ELF-1 (cell line): ENCODE measurements at places on chromosomes 11 and 22.

GRCh38 chr11:133337951-133338418 lies 194.3 kb downstream of the OPCML start:
- DNase-seq, result peak; percentile 19

- DNase-seq, result no peak
These were observed 255.9 kb downstream of the INSC start for GRCh38 chr11:15370495-15371147.

- no peak for DNase-seq
These were observed 19.8 kb upstream of the ABCC8 start for GRCh38 chr11:17496406-17496805.

- DNase-seq, result peak; percentile 34
These were observed 87.2 kb downstream of the FAT3 start for GRCh38 chr11:92311616-92312449.

DNA sequence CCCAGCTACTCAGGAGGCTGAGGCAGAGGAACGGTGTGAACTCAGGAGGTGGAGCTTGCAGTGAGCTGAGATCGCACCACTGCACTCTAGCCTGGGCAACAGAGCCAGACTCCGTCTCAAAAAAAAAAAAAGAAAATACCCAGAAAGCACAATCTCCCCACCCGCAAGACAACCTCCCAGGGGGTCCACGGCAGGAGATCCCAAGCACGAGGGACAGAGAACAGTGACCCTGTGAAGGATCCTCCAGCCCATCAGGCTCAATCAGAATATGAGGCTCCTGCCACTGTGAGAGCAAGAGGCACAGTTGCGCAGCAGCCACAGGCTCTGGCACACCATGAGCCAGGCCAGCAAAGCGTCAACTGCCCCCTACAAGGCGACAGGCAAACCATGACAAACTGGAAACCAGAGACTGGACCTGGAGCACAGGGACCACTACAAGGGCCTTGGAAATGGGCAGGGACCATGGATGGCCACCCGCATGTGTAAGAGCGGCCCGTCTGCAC lies 164.8 kb upstream of the GRK3 start:
- no peak for DNase-seq

GRCh38 chr11:101797335-101797734 lies 117.5 kb upstream of the CEP126 start:
- no peak for DNase-seq

DNA sequence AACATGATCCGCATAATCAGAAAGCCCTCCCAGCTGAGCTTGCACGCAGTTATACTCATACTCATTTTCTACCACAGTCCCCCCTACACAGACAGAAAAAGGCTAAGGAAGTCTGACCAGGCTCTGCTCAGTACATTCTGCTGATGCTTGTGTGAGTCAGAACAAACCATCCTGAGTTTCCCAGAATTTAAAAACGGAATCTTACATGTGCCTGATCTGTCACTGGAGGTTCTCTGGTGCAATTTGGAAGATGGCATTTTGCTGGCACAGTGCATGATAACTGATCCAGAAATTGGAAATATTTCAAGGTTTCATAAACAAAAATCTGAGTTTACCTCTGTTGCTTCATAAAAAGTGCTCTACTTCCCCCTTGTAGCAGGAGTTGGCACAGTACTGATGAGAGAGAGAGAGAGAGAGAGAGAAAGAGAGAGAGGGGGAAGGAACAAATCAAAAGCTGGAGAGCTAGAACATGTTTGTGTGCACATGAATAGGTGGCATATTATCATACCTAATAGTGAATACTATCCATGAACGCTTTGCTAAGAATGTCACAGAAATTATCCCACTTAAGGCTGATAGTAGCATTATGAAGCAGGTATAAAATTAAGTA lies 1085.3 kb downstream of the DLG2 start:
- no peak for DNase-seq

DNA sequence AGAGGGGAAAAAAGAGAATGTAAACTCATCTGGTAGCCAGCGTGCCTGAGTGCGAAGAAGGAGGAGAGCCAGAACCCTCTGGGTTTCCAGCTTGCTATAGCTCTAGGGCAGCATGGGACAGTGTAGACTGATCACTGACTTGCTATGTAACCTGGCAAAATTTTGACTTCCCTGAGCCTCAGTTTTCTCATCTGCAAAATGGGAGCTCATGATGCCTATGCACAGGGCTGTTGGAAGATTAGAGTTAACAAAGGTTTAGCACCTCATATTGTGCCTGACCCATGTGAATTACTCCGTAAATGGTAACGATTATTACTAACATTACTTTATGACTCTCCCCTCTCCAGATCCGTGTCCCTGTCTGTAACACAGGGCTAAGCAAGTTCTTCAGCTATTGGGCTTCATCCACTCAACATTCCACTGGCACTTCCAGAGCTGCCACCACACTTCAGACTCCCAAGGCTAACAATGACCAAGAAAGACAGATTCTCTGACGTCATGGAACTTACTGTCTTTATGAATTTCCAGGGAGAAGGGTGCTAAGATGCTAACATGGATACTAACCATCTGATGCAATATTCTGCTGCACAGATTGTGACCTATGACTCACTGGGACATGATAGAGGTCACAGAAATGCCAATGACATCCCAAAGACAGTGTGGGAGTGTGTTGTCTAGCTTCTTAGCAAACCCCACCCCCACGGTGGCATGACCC lies 195.2 kb downstream of the TRIM29 start:
- no peak for DNase-seq
